ENCODE measurements at places on chromosomes 5 and 9. TPM values are rescaled to one million over a fixed set of nuclear protein-coding genes. Genes with fewer than 3 reads are reported as not detected.

DNA sequence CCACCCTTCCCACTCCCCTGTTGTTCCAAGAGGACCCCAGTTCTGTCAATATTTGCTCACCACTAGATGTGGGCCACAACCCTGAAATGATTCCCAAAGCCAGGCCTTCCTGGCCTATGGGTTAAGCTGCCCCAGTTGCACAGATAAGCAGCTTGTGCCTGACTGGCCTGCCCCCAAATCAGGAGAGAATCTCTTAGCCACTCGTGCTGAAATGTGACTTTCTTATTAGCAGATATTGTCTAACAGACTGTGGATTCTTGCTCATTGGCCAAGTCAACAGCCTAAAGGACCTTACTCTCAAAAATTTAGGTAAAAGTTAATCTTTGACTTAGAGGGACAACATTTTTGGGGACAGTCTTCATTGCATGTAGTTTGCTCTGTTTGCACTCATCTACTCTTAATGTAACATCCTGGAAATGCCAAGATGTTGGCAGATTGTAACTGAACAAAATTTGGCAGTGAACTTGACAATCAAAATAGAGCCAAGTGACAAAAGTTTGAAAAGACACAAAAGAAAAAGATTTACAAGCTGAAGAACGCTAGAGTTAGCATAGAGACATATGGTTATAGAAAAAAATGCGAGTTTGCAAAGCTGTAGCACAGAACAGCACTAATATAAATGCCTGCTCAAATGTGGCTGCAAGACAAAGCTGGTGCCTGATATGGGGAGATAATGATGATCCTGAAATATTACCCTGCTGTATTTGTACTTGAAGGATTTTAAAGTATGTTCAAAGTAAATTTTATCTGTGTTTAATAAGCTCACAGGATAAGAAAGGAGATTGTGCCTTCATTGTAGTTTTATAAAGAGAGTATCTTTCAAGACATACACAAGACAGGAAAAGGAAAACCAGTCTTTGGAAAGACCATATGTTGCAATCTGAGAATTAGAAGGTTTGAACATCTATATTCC is 29.0 kb upstream of the FSD1L start:
- DNase-seq = no peak
- H3K27me3 ChIP-seq = no peaks in the 10 kb centered on the region
- H3K4me3 ChIP-seq = no peak overlapping the region
- no peak overlapping the region for H3K27ac ChIP-seq
- H3K36me3 ChIP-seq = no peaks in the 10 kb centered on the region

SARDH gene
- total RNA-seq = 4.5 TPM

ADGRD2 gene
- total RNA-seq = not detected

DNA sequence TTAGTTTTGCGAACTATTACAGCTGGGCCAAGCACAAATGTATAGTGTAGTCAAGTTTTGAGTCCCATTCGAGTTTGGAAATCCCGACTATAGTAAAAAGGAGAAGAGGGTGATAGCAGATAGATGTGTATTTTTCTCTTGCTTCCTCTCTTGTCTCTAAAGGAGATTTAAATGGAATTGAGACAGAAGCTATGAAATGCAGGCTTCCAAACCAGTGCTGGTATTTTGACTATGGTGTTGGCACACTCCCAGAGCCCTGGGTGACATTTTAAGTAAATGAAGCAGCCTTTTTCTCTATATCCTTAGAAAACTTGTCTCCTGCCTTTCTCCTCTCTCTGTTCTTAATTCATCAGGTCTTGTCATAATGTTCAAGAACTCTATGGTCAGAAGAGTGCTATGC is 17.7 kb upstream of the AUH start:
- peaks cover 2% of the 10 kb centered on the region for H3K36me3 ChIP-seq
- no peaks in the 10 kb centered on the region for H3K4me1 ChIP-seq
- DNase-seq = no peak

TMED7 gene
- total RNA-seq = 52.4 TPM

TSSK1B gene
- 0.16 TPM for total RNA-seq

ANKRD34B gene
- 0.05 TPM for total RNA-seq

GRCh38 chr5:171386006-171386671 is 1.5 kb upstream of the NPM1 start:
- no peak for DNase-seq
- peaks cover 23% of the 10 kb centered on the region for H3K27me3 ChIP-seq
- no peak overlapping the region for H3K27ac ChIP-seq

PCDHGA2 gene
- 0.32 TPM for total RNA-seq

DNA sequence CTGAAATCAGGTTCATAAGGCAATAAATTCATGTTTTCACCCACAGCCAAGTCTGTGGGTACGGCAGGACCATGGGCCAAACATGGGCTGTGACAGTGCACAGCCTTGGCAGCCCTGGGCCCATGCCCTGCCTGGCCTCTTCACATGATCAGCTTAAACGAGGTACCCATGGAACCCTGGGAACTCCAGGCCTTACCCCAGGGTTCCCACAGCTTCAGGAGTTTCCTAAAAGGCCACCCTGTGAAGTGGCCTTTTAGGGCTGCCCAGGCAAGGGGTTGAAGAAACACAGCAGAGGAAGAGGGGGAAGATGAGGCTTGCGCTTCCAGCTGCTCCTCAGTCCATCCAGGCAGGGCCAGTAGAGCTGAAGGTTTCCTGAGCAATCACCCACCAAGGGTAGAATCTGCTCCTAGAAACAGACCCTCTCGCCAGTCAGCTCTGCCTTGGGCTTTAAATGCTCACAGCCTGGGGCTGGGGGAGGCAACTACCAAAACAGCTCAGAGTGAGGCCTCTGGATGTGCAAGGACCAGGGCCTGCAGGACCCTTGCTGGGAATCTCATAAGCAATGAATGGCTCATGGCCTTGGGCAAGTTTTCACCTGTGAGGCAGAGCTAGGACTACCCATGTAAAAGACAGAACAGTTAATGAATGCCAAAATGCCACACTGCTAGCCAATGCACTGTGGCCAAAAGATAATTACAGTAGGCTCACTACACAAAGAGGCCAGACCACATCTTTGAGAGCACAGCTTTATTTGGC is 79.3 kb upstream of the LRRTM2 start:
- H3K27ac ChIP-seq = no peak overlapping the region
- DNase-seq = no peak
- no peak overlapping the region for H3K4me3 ChIP-seq
- H3K27me3 ChIP-seq = peaks cover 12% of the 10 kb centered on the region

DNA sequence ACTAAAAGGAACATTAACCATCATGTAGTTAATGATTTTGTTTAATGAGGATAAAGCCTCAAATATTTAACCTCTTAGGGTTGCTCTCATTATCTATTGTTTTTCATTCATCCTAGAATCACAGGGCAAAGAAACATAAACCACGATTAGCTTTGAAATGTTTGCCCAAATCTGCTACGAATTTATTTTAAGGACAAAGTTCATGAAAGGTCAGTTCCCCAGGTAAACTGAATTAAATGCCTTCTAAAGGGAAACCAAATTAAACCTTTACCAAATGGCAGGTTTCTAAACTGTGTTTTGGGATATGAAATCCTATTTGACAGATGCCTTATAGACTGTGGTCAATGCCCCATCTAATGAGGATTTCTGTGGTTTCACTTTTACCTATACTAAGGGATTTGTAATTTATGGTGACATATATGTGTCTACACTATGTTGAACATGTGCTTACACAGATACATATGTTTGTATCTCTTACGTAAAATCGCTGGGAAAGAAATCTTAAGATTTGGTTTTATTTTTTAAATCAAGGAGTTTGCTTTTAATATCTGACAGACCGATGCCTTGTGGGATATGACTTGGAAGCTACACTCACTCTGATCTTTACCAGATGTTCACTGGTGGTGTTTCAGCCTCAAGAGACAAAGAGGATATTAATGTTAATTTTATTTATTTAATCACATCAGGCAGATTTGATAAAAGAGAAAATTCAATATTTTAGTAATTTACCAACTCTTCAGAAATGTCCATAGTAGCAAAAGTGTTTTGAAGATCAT is 188.4 kb downstream of the GLIS3 start:
- H3K4me1 ChIP-seq = peaks cover 7% of the 10 kb centered on the region
- no peak overlapping the region for H3K4me3 ChIP-seq
- H3K27me3 ChIP-seq = no peaks in the 10 kb centered on the region
- DNase-seq = no peak
- H3K27ac ChIP-seq = no peak overlapping the region

PTGDS gene
- not detected for total RNA-seq

ROPN1L gene
- 0.68 TPM for total RNA-seq

TLX3 gene
- total RNA-seq = 0.52 TPM

NEURL1B gene
- total RNA-seq = 6.1 TPM

DNA sequence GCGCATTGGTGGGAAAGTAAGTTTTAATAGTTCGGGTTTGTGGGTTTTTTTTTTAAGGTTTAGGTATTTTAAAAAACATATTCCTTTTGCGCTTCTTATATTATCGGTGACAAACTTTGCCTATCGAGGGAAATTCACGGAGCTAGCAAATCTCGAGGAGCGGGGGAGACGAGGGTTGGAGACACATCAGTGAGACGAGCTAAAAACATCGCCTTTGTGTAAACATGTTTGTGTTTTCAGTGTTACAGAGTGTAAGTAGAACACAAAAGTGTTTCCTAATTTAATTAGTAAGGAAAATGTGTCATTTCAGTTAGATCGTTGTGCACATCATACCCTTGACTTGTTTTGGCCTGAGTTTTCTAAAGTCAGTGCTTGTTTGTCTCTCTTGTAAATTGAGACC is 945 bp downstream of the BTF3 start:
- no peak for DNase-seq
- no peaks in the 10 kb centered on the region for H3K27me3 ChIP-seq
- H3K27ac ChIP-seq = peak overlapping the region; percentile 96
- H3K4me1 ChIP-seq = peaks cover 38% of the 10 kb centered on the region
- peak overlapping the region; percentile 100 for H3K4me3 ChIP-seq

PALM2AKAP2 gene
- 5.6 TPM for total RNA-seq

DNA sequence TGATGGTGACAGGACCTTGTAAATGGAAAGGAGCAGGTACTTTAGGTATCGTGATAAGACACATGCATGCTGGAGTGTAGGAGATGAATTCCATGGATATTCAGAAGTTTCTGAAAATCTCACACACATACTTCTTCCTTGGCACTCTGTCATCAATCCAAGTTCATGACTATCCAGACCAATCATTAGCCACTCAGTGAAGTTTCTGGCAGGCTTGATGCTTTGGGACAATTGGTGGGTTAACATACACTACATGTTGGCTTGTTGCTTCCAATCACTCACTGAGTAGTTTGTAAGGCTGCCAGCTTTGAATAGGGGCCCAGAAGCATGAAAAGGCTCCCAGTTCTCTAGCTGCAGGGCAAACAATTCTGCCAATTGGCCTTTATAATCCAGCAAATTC is 147.6 kb downstream of the CEMIP2 start:
- H3K36me3 ChIP-seq = no peaks in the 10 kb centered on the region
- no peak for DNase-seq

DNA sequence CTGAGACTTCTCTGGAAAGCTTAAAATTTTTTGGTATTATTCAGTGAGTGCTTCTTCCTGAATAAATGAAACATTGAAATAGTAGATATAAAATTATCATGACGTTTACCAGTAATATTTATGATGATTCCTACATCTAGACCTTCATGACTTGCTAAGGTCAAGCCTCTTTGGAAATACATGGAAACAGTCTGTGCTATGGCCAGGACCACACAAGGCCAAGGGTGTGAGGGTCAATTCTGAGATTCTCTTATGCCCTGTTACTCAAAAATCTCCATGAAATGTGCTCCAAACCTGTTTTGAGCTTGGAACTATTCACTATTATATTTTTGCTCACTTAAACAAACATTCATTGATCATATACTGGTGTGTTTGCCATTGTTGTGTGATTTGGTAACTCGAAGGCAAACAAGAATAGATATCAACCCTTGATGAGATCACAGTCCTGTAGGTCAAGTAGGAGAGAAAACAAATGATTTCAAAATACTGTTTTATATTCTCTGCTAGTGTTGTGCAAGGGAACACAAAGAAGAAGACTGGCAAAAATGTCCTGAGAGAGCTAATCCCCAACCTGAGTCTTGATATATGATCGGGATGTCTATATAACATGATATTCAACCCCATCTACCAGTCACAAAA is 1254.9 kb upstream of the DMAC1 start:
- no peaks in the 10 kb centered on the region for H3K36me3 ChIP-seq
- no peaks in the 10 kb centered on the region for H3K27me3 ChIP-seq
- H3K27ac ChIP-seq = no peak overlapping the region
- H3K4me3 ChIP-seq = no peak overlapping the region

GRCh38 chr9:28976684-28977083 is 1403.4 kb upstream of the C9orf72 start:
- H3K4me1 ChIP-seq = no peaks in the 10 kb centered on the region
- no peak overlapping the region for H3K27ac ChIP-seq
- DNase-seq = no peak

DNA sequence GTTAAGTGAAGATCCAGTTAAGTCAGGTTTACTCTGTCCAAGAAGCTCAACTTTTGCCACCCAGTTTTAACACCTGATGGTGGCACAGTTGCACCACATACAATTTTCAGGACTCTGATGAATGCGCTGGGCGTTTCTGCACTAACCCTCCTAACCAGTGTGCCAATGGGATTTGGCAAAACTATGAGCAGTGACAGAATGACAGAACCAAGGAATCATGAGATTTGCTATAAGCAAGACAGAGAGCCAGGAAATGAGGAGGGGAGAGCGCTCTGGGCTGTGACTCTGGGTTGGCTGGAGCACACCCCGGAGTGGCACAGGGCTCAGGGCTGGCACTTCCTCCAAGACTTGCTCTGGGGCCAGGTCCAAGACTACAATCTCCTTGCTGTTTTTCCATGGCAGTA is 84.1 kb downstream of the SH3PXD2B start:
- H3K27me3 ChIP-seq = no peaks in the 10 kb centered on the region
- peaks cover 4% of the 10 kb centered on the region for H3K4me1 ChIP-seq

GRCh38 chr5:114055318-114056184 is 306.3 kb upstream of the KCNN2 start:
- H3K36me3 ChIP-seq = no peaks in the 10 kb centered on the region
- peak; percentile 63 for DNase-seq
- peak overlapping the region; percentile 87 for H3K4me3 ChIP-seq
- no peak overlapping the region for H3K27ac ChIP-seq
- H3K27me3 ChIP-seq = peaks cover 61% of the 10 kb centered on the region

ACTBL2 gene
- total RNA-seq = not detected

BTNL8 gene
- not detected for total RNA-seq

GRCh38 chr5:110441035-110441434 is 285.4 kb downstream of the TMEM232 start:
- DNase-seq = no peak
- no peaks in the 10 kb centered on the region for H3K36me3 ChIP-seq
- H3K27me3 ChIP-seq = no peaks in the 10 kb centered on the region
- no peak overlapping the region for H3K4me3 ChIP-seq
- H3K27ac ChIP-seq = no peak overlapping the region
- peaks cover 6% of the 10 kb centered on the region for H3K4me1 ChIP-seq
